ENCODE measurements at places on chromosomes 6 and 20.

- peak; percentile 39 for DNase-seq
Observed at GRCh38 chr6:116682334-116682712, 1.3 kb downstream of the KPNA5 start.

- DNase-seq = no peak
Observed at GRCh38 chr6:5997420-5997987, 9.2 kb downstream of the NRN1 start.

- no peak for DNase-seq
Observed at GRCh38 chr6:72691249-72691648, 69.4 kb downstream of the KCNQ5 start.

- DNase-seq = no peak
Observed at GRCh38 chr6:29671026-29671425, 9.9 kb downstream of the ZFP57 start.

GRCh38 chr6:112180095-112180820 lies 74.1 kb downstream of the LAMA4 start:
- DNase-seq = no peak

DNA sequence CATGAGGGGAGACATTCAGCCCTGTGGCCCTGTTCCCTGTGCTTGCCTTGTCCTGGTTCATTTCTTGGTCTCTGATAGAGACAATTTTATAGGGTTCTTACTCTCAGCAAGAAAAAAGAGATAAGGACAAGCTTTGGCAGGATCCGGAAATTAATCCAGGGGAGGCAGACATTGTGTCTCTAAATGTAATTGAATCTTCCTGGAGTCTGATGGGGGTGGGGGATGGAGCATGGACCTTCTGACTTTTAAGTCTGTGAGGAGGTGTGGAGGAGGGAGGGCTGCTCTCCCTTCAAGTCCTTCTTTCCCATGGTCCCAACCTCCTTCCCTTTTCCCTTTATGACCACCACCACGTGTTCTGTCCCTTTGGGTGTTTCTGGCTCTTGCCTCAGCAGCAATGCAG lies 512.7 kb downstream of the DHX35 start:
- no peak for DNase-seq

DNA sequence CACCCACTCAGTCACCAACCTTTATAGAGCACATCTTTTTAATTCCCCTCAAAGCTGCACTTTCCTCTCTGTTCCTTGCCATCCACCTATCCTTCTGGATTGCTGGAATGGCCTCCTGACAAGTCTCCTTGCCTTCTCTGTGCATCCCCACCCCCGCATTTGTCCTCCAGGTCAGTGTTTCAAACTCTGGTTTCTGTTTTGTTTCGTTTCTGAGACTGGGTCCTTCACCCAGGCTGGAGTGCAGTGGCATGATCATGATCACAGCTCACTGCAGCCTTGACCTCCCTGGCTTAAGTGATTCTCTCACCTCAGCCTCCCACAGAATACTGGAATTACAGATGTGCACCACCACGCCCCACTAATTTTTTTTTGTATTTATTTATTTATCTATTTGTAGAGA lies 96.2 kb downstream of the PLCB1 start:
- no peak for DNase-seq

DNA sequence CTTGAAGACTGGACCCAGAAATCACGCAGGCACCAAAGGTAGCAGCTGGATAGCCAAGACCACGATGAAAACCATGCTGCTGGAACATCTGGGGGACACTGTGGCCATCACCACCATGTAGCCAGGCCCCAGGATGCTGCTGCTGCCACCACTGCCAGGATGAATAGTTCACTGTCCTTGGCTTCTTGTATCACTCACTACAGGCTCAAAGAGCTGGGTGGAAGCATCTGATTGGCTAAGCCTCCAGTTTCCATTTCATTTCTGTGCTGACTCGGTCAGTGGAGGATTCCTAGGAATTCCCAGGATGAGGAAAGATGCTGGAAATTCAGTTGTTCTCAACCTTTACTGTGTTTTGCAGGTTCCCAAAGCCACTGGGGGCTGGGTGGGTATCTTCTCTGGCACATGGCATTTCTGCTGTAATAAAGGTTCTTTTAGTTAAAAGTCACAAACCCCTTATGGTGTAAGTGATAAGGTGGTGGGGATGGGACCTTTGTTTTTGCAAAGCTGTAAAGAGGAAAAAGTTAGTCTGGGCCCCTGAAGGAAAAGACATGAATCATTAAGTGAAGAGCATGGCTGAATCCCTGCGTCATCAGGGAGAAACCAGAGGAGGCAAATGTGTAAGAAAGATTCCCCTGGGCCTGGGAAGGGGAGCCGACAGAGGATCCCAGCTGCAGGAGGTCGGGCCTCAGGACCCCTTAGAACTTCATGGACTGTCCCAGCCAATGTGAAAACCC lies 75.6 kb upstream of the RNF24 start:
- no peak for DNase-seq

DNA sequence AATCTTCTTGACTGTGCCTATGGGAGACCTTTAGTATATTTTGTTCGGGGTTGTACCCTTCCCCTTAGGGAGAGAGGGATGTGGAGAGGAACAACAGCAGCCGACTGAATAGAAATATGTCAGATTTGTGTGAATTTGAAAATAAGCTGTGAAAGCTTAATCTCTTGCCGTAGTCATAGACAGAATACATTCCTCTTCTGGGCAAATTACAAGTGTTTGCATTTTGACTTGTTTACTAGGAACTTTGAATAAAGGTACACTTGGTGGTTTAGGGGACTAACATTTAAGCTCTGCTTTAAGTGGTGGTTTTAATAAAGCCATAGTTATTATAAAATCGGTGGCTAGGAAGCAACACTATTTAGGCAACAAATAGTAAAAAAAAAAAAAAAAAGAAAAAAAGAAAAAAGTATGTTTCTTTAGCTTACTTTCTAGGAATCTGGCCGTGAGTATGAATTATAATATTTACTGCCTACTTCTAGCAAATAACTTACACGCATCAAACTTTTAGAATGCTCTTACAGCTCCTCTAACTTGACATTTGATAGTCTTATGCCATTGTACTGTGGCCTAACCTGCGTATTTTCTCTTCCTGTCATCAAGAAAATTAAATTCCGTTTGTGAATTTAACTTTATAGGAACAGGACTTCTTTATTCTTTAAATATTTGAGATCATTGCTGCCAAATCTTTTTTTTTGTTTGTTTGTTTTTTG lies 65.1 kb downstream of the ZBTB2 start:
- no peak for DNase-seq

DNA sequence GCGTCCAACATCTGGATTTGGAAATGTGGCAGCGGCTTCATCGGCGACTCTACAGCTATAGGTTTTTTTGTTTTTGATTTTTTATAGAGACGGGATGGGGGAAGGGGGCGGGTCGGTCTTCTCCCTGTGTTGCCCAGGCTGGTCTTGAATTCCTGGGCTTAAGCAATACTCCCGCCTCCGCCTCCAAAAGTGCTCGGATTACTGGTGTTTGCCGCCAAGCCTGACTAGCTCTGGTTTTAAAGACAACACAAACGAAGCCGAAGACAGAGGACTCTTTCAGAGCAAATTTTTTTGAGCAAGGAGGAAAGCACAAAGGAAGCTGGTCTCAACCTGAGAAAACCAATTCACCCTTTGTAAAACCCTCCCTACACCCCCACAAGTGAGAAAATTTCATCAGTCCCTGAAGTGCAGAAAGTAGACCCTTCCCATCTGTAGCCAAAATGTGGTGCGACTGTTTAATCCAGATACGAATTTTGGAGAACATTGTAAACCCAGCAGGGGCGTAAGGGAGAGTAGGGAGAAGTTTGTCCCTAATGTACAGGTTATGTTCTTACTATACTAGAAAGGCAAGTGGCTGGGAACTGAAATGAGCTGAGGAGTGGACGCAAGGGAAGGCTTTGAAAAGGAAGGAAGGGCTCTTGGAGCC lies 185.9 kb downstream of the TRIM27 start:
- no peak for DNase-seq

- DNase-seq = no peak
Observed at GRCh38 chr6:156731396-156731795, 45.8 kb upstream of the ARID1B start.
